ENCODE measurements at places on chromosomes 5 and 9.

GRCh38 chr9:87674565-87675299 lies 51.2 kb upstream of the CTSL start:
- no peak for DNase-seq

DNA sequence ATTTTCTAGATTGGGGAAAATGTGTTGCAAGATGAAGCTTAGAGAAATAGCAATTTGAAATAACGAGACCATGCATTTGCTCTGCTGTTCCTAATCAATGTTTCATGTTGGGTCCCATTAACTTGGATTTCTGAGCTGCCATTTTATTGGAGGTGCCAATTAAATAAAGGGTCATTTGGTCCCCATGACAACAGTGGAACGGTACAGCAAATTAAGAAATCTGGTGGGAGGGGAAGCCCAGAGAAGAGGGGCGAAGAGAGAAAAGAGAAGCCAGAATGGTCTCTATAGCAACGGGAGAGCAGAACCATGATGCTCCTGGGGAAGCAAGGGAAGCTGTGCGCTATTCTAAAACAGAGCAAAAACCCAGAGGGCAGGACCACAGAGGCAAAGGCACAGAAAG lies 120.2 kb downstream of the ENTREP1 start:
- no peak for DNase-seq

DNA sequence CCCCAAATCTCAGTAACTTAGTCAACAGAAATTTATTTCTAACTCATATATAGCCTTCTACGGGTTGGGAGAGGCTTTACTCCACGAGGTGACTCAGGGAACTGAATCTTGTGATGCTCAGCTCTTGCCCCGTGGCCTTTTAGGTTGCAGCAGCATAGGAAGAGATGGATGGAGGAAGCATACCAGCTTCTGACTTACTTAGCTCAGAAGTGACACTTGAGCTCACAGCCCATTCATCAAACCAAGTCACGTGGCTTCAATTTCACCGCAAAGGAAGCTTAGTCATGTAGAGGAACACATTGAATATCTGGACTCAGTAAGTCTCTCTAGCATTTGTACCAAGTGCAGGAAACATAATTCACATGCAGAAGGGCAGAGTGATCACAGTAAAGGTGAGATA lies 124.1 kb upstream of the KCNN2 start:
- no peak for DNase-seq

DNA sequence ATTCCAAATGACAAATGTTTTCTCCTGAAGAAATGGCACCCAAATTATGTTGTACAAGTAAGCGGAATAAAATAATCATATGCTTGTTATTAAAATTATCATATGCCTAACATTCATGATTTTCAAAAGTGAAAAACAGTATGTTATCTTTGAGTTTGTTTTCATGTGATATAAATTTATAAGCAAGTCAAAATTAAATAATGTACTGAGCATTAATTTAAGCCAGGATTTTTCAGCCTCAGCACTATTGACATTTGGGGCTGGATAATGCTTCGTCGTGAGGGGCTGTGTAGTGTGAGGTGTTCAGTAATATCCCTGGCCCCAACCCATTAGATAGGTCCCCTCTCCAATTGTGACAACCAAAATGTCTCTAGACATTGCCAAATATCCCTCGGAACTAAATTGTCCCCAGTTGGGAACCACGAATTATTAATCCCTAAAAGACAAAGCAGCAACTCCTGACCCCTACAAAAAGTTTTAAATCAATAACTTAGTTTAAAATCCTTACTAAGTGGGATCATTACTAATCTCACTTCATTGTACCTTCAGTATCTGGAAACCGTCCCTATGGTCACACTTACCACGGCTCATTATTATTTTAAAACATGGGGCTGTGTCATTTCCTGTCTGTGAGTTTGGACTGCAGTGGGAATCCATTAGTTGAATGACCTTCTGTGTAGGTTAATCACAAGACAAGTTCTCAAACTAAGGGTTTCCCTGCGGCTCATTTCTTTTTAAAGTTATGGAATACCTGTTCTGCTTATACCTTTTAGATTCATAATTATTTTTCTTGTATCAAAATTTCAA lies 1.3 kb upstream of the NNT start:
- no peak for DNase-seq

- no peak for DNase-seq
These were observed 1092.0 kb downstream of the MAT2B start for GRCh38 chr5:164597293-164597900.

- no peak for DNase-seq
These were observed 13.1 kb upstream of the ALDOB start for GRCh38 chr9:101448680-101449070.

GRCh38 chr5:147169399-147169798 lies 65.4 kb upstream of the STK32A start:
- DNase-seq: no peak

DNA sequence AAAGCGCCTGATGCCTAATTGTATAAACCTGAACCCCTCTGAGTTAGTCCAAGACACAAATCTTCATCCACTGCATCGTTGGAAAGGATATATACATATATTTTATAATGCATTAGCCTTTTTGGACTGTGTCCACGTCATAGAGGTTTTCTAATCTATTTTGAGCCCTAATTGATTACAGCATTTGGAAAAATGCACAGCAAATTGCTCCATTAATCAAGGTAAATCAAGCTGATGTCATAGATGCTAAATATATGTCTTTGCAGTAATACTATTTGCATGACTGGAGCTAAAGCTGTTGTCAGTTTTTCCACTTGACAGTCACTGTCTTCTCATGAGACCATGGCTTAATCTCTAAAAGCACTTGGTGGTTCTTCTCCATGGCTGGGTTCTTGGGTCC lies 483.5 kb upstream of the TNC start:
- no peak for DNase-seq

DNA sequence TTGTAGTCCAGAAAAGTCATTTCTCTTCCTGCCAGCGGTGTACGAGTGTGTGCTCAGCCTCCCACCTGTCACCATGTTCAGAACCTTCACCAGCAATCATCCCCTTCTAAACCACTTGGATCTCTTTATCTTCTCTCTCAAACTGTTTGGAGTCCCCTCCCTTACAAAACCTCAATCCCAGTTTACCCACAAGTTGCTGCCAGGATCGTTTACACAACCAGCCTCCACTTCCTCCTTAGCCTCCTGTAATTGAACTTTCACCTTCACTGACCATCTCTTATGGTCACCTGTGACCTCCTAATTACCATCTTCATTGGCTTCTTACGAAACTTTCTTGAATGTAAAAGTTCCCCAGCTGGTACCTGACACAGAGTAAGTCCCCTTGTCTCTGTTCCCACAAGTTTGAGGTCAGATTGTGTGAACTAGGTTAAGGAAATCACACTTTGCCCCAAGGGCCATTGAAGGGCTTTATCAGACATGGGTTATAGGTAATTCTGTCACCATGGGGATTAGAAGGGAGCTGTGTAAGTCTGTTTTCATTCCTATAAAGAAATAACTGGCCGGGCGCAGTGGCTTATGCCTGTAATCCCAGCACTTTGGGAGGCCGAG lies 20.0 kb downstream of the RNF44 start:
- DNase-seq: no peak

DNA sequence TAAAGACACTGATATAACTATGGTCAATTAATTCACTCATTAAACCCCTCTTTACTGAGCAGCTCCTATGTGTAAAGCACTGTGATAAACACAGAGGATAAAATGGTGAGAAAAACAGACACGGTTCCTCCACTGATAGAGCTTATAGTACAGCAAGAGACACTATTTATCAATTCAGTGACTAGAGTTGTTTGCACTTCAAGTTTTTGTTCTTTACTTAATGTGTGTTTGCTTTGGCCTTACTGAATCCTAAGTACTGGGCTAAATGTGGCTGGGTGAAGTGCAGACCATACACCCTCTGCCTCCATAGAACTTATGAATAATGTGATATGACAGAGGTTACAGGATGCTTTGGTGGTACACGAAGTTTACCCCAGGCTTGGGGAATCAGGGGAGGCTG lies 80.1 kb upstream of the ITGA1 start:
- no peak for DNase-seq

- no peak for DNase-seq
These were observed 78.7 kb downstream of the GAS1 start for GRCh38 chr9:86868616-86869015.

DNA sequence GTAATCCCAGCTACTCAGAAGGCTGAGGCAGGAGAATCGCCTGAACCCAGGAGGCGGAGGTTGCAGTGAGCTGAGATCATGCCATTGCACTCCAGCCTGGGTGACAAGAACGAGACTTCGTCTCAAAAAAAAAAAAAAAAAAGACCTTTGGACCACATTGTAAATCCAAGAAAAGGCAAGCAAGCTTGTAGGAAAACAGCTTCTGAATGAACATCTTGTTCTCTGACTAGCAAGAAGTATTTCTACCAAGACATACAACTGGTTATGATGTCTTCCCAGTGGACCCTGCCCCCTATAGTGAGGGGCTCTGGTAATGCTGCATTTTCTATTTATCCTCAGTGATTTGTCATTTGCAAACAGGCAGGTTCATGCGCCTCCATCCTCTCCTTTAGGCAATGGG lies 4.5 kb upstream of the EIF4EBP3 start:
- no peak for DNase-seq

- DNase-seq: no peak
These were observed 186.7 kb downstream of the KIAA0825 start for GRCh38 chr5:94431696-94432095.

DNA sequence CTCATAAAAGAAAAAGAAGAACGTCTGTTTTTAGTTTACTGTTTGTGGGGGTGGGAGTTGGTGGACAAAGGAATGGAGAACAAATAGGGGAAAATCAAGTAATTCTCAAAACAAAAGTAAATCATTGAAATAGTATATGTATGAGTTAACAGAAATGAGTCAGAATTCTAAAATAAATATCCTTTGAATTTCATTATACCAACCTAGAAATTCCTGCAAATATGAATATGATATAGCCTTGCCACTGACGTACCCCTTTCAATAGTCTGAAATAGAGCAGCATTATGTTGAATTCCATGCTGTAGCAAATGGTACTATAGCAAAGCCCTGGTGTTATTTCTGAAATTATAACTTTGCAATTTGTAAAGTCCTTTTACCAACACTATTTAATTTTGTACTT lies 29.6 kb upstream of the DTWD2 start:
- DNase-seq: no peak

DNA sequence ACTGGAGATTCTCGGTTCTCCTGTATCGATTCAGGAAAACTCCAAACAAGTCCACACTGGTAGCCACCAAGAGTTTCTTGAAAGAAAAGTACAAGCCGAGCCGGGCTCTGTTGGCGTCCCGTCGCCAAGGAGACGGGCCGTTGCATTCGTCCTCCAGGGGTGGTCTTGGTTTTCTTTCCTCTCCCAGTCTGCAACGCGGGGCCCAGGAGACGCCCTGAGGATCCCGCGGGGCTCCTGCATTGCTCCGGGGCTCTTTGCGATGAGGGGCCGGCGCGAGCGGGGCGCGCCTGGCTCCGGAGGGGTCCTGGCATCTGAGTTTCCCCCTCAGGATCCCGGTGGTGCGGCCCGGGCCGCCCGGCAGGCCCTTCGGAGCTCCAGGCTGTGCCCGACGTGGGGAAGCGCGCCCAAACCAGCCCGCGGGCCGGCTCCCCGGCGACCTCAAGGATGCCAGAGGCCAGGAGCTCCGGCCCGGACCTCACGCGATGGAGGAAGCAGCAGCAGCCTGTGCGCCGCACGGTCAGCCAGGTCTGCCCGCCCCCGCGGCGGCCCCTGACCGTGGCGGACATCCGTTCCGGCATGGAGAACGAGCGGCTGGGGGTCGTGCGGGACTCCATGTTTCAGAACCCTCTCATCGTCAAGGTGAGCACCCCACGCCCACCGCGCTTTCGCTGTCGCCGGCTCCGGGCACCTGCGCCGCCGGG lies at the start of gene CFAP77:
CFAP77 (plus strand) TSS at position 384 of the 701 bp plus-strand sequence; CDS start at position 445, 61 bp downstream.
- DNase-seq: peak; percentile 36

- DNase-seq: no peak
These were observed 98.1 kb upstream of the NMUR2 start for GRCh38 chr5:152503206-152503605.

GRCh38 chr5:90054612-90055011 lies 354.9 kb downstream of the CETN3 start:
- no peak for DNase-seq

DNA sequence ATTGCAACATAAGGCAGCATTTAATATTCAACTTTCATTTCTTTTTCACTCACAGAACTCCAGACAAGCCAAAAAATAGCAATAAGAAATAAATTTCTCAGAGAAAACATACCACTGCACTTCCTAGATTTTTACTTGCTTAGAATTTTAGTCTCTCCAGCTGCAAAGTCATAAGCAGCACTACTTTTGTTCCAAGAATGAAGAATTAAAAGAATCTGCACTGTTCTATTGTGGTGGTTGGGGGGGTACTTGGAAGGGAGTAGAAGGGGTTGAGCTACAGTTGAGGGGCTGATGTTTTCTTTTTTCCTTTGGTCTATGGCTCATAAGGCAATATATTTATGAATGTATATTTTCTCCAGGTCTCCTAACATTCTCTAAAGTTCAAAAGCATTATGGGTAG lies 144.5 kb downstream of the KIAA0825 start:
- DNase-seq: no peak

DNA sequence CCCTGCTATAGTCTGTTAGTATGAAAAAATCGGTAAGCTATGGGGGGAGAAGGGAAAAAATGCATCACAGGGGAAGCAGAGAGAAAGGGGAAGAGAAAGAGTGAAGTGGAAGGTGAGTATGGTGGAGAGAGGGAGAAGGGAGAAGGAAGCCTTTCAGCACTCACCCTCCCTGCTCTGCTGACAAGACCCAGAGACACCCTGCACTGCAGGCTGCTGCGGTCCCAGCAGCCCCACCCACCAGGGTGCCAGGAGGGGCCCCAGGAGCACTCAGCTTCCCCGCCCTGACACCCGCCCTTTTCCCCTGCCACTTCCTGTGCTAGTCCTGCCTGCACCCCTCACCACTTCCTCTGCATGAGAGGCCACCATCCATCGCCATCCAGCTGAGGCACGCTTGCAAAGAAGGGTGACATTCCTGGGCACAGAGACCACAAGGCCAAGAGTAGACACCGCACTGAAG lies 12.7 kb downstream of the STK10 start:
- DNase-seq: peak; percentile 70

- DNase-seq: no peak
These were observed 80.9 kb downstream of the EBF1 start for GRCh38 chr5:159018855-159019254.

DNA sequence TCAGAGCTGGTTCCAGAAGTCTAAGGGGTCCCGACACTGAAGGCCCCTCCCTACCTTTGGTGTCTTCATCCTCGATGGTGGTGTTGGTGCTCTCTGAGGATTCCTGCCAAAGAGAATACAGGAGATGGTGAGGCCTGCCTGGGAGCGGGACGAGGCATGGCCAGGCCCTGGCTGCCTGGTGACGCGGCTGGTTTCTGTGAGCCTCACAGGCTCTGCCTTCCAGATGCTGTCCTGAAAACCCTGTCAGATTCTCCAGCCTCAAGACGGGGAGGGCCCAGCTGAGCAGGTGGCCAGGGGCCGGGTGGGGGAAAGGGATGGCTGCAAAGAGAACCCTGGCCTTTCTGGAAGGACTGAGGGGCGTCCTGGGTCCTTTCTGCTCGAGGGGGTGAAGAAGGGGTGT lies 48.8 kb downstream of the SLC6A7 start:
- DNase-seq: no peak

GRCh38 chr9:35510383-35510753 lies 20.5 kb downstream of the RUSC2 start:
- DNase-seq: no peak
